ENCODE measurements at places on chromosomes 3 and 15.
A peak's percentile ranks its signal among the peaks of the same experiment; 100 is the strongest.

- DNase-seq = no peak
Measured at GRCh38 chr3:64059484-64060175, 36.3 kb upstream of the PSMD6 start.

DNA sequence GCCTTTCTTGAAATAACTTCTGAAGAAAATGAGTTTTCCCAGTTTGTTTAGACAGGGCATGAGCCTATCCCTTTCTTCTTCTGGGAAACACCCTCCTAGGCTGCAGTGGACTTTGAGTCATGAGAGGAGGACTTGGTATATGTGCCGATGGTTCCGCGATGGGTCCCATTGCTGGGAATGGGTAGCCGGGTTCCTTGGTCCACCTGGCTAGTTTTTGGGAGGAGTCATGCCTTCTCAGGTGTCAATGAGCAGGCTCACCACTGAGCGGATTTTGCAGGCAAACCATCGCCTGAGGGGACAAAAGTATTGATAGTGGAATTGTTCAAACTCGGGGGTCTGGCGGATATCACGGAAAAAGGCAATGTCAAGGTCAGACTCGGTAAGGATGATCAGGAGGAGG, 46.8 kb downstream of the WDR76 start:
- DNase-seq = no peak

GRCh38 chr15:69909719-69910444, 187.8 kb downstream of the TLE3 start:
- no peak for DNase-seq

DNA sequence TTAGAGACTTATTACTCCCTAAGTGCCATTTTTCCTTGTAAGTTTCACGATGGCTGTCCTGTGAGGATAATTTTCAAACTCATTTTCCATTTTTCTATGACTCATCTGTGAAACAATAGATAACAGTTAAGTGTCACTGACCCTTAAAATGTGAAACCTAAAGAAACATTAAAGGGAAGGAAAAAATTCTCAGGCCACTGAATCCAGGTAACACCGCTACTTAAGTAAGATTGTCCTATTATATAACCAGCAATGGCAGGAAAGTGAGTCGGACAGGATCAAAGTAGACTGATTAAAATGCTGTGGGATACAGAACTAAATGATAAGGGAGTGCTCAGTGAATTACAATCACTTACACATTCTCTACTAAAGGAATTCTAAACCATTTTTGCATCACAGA, 12.4 kb downstream of the PLD1 start:
- no peak for DNase-seq

DNA sequence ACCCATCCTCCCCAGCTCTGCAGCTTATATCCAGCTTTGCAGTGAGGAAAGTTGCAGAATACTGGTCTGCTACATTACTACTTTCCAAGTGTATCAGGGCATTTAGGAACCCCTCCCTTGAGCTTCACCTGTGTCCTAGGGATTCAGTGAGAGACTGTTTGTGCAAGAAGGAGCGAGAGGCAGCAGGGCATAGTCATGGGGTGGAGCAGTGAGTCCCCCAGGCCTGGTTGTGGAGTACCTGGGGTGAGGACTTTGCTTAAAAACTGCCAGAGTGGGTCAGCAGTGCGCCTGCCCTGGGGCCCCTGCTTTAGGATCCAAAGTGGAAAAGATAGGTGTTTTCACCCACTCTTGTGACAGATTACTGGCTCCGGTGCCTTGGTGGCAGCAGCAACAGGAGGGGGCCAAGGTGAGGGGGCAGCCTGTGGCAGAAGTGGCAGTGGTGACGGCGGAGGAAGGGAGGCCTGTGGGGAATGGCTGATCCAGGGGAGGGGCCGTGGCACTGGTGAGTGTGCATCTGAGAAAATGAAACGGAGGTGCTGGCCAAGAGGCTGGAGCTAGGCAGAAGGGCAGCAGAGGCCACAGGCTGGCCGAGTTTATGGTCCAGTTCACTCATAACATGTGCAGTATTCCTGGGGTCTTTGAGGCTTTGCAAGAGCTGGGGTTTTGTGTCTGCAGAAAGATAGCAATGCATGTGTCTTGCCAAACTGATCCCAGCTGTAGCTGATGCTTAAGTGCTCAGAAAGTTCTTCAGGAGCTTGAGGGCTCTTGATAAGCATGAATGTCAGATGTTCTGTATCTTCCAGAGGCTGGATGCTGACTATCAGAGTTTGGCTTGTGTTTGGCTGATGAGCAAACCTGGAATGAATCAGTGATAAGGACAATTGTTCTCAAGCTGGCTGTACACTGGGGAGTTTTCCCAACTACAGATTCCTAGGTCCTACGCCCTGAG, 43.4 kb downstream of the GOLGA6A start:
- DNase-seq = no peak

DNA sequence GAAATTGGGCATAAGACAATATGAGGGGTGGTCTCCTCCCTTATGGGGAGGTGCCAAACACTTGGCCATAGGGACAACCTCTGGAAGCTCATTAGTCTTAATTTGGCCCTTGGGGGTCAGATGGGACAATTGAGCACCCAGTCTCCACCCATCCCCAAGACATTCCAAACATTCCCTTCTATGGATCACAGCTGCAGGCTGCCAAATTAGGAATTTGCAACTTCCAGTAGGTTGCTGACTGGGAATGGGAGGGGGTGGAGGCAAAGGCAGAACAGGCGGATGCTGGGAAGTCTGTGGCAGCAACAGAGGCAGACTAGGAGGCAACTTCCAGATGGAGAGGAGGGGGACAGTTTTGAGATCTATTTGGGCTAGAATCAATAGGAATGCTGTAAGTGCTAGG, 1.4 kb upstream of the PDHB start:
- no peak for DNase-seq

DNA sequence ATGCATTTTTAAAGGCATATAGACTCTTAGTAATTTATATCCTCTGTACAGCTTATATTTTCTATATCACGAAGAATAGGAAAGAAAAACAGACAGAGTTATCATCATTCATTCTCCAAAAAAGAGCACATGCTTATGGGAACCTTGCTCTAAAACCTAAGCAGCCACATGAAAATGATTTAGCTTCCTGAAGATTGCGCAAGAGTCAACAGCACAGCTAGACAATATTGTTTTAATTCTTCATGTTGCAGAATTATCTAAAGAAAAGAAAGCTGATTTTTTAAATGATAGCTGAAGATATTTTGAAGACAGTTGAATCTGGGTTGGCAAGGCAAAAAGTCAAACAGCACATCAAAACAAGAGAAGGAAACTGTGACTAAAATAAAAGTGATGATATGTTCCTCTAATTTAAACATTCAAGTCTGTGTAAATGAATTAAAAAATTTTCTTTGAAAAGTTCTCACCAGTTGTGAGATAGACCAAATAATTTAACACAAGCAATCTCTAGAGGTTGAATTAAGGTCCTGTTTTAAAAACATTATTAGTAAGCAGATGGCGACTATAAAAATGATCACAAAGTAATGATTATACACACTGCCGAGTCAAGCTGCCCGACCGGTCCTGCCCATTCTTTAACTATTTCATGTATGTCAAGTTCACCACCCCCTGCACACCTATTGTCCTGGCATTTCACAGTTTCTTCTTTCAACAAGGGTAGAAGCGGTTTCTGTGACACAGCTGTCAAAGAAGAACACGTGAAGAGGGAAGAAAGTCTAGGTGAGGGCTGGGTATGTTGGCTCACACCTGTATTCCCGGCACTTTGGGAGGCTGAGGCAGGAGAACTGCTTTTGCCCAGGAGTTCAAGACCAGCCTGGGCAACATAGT, 74.2 kb upstream of the BHLHE40 start:
- DNase-seq = no peak

DNA sequence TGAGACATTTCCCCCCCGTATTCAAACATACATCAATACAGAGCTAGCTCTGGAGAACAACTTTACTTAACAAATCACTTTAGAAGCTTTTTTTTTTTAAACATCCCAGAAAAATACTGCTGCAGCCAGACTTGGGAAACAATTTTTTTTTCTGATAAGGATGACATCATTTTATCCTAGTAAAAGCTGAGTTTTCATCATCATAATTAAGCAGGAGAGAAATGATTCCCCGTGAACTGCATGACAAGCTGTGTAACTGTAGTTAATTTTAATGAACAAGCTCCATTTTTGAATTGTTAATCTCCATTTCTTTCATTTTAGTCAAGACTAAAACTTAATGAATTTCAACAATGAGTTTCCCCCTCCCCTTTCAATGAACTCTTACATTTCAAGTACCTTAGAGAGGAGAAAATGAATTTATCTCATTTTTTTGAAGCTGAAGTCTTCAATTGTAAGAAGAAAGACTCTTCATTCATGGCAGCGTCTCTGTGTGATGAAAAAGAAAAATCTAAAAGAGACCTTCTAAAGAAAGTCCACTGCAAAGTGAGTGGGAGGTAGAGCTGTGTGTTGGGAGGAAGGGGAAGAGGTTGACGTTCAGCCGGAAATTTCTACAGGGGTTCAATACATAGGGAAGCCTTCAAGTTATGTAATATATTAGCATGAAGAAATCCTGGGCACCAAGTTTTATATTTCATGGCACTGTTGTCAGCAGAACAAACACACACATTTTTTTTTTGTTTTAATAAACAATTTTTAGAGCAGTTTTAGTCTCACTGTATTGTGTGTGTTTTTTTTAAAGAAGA, 31.7 kb downstream of the HES1 start:
- no peak for DNase-seq

- no peak for DNase-seq
Measured at GRCh38 chr3:53570081-53570480, 75.7 kb downstream of the CACNA1D start.

DNA sequence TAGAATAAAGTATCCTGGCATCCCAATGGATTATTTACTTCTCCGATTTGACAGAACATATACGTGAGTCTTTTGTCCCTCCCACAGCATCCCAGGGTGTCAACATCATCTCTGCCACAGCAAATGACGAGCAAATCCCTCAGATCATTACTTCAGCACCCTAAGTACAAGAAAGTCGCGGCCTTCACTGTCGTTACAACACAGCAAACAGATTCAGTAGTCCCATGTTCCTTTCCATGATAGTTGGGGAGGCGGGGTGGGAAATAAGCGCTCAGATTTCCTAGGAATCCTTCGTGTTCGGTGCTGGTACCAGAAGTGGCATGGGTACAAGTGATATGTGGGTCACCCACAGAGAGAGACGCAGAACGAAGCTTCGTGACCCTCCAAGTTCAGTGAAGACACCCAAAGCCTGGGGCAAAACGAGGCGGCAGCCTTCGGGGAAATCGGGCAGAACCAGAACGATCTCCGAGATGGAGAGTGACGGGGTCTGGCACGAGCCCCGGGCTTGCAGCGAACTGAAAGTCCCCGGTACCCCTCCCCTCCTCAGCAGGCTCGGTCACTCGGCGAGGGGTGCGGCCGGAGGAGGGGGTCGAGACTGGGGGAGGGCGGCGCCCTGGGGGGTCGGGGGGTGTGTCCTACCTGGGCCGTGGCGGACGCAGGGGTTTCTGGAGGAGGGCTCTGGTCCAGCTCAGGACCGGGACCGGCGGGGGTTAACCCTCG, 619 bp downstream of the TTBK2 start:
- DNase-seq = peak; percentile 31

- DNase-seq = no peak
Measured at GRCh38 chr3:161552984-161553560, 56.5 kb downstream of the OTOL1 start.

DNA sequence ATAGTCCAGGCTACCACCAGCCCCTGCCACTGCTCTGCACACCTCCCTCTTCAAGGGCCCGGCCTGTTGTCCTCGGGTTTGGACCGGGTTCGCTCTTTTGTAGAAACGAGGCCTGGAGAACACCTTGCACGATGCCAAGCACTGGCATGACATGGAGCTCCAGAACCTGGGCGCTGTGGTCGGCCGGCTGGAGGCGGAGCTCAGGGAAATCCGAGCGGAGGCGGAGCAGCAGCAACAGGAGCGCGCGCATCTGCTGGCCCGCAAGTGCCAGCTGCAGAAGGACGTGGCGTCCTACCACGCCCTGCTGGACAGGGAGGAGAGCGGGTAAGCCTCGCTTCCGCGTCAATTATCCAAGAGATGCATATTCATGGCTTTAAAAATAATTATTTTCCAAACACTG, 72.4 kb downstream of the BFSP2 start:
- DNase-seq = no peak

GRCh38 chr3:139780593-139780992, 102.8 kb upstream of the NMNAT3 start:
- no peak for DNase-seq

- DNase-seq = no peak
Measured at GRCh38 chr3:142944342-142944741, 19.1 kb downstream of the PAQR9 start.

DNA sequence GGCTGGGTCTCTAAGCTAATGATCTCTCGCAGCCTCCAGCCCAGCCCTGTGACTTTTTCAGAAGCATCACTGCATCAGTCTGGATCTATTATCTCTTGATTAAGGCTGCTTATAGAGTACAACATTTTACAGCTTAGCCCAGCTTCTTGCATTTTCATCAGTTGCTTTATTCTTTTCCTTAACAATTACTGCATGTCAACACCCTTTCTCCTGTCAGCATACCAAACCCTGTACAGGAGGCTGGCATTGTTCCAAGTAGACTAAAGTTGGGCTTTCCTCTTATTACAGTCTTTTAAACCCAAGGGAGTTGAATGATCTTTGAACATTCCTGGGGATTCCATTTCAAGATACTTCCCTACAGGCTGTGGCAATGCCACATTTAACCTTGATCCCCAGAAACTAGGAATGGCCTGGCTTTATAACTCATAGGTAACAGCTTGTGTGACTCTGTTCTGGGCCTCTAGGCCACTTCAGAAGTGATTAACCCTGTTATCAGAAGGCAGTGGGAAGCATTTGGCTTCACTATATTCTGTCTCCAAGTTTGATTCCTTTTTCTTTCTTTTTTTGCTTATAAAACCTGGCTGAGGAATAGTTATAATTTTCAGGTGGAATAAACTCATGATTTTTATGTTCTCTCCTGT, 182.9 kb downstream of the KCNMB2 start:
- DNase-seq = no peak

DNA sequence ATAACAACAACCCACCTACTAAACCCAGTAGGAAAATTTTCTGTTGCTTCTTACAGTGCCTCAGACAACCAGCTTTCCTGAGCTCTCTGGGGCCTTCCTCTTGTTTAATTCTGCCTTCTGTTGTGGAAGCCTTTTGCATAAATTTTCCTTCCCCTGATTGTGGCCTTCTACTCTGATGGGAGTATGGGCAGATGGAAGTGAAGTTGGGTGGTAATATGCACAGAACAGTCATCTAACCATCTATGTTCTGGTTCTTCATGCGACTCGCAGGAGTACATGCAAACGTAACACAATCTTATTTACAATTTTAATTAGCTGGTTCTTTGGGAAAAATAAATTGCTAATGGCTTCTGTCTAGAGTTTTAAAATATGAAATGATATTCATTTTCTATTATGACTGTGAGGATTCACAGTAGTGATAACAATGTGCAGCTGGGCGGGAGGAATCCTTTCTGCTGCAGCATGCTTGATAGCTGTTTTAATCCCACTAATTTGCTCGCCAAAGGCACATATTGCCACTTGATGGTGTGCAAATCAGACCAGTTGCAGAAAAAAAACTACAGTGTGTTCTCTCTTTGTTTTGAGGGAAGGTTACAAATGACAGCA, 311.5 kb upstream of the ROPN1 start:
- no peak for DNase-seq

- DNase-seq = no peak
Measured at GRCh38 chr3:133121450-133121849, 83.3 kb downstream of the TMEM108 start.
